ENCODE measurements at places on chromosomes 11 and 22.

DNA sequence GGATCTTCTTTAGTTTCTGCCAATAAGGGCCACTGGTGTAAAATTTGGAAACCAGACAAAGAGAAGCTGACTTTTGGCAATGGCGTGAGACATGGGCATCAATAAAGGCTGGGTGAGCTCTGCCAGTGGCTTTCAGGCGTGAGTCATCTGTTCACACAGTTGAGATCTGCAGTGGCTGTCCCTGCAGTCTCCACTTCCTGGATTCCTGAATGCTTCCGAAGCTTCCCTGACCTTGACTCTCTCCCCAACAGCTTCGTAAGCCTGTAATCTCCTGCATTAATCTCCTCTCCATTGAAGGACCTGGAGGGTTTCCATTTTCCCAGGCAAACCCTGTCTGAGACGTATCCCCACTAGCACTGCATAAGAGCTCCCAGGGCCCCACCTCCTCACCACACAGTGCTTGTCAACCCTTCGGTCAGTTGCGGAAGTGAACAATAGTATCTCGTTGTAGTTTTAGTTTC is 574.7 kb downstream of the TBC1D22A start:
- no peak for DNase-seq

DNA sequence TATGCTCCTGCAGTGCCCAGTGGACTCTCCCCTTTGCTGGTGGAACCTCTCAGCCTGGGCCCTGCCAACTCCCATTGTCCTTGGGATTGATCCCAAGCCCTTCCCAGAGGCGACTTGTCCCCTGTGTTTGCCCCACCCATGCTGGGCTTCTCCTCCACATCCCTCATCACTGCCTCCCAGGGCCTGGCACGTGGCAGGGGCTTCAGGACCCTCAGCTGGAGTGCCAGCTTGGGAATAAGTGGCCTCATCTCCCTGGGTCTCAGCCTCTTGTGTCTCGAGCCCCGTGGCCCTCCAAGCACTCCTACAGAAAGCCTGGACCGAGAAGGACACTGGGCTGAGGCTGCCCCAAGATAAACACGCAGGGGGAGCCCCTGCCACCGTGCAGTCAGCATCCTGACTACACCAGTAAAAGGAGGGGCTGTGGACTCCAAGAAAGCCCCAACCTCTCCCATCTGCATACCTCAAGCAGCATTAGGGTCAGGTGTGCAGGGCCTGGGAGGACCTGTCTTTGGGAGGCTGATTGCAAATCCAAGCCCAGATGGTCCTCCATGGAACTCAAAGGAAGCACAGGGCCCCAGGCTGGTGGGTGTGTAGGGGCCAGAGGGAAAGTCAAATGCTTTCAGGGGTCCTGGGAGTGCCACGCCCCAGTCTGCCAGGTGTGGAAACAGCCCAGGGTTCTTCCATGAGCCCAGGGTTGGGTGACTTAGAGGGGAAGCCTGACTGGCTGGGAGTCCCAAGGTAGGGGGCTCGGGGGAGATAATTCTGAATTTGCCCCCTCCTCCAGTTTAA is 9.5 kb upstream of the GNAZ start:
- DNase-seq = no peak

GRCh38 chr22:22061085-22062077 is 78.8 kb upstream of the TOP3B start:
- no peak for DNase-seq

- no peak for DNase-seq
Observed at GRCh38 chr11:2528301-2529050, 83.7 kb downstream of the KCNQ1 start.

GRCh38 chr11:13207665-13208594 is 69.7 kb upstream of the BMAL1 start:
- no peak for DNase-seq

- DNase-seq = no peak
Observed at GRCh38 chr22:24426851-24427499, 424 bp upstream of the ADORA2A start.
